Stimulated activated CD4-positive, alpha-beta T cell treated with anti-CD3 and anti-CD28 coated beads, TNF-alpha, amount 100 ng/mL, for 1 hour (primary cell): ENCODE measurements at places on chromosomes 11 and 22.

DNA sequence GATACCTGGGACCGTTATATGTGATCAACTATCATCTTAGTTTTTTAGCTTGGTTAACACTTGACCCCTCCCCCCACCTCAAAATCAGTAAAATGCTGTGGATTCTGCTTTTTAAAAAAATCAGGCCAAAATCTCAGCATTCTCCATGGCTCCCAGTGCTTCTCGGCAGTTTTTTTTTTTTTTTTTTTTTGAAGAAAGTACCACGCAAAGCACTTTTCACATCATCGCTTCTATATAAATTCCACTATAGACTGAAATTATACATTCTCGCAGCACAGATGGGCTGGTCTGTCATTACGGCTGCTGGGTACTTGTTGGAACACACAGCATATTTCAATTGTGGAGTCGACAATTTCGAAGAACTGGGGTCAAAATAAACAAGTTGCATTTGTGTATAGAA lies 67.7 kb upstream of the PPARA start:
- no peak for DNase-seq

GRCh38 chr11:12704049-12704448 lies 29.8 kb downstream of the TEAD1 start:
- no peak for DNase-seq

DNA sequence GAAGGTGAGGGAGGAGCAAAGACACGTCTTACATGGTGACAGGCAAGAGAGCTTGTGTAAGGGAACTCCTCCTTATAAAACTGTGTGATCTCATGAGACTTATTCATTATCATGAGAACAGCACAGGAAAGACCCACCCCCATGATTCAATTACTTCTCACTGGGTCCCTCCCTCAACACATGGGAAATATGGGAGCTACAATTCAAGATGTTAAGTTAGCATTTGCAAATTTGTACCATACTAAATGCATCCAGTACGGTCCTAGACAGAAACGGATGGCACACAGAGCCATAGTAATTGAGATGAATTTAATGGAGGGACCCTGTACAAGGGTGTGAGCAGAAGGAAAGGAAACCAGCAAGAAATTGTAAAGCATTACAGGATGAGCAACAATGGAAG lies 765.8 kb upstream of the API5 start:
- no peak for DNase-seq

DNA sequence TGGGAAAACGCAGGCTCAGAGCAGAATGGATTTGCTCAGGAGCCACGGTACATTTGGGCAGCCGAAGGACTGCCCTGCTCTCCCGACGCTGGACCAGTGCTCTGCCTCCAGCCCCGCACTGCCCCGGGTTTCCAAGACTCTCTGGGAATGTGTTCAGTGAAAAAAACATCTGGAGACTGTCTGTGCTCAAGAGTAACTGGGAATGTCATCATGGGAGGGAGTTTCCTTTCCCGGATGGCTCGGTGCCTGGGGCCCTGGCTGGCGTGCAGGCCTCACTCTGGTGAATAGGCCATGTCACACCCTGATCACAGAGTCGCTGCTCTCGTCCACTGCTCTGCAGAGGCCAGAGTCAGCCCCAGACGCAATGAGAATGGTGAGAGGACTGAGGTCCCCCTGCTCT lies 9.8 kb upstream of the APOL6 start:
- no peak for DNase-seq

DNA sequence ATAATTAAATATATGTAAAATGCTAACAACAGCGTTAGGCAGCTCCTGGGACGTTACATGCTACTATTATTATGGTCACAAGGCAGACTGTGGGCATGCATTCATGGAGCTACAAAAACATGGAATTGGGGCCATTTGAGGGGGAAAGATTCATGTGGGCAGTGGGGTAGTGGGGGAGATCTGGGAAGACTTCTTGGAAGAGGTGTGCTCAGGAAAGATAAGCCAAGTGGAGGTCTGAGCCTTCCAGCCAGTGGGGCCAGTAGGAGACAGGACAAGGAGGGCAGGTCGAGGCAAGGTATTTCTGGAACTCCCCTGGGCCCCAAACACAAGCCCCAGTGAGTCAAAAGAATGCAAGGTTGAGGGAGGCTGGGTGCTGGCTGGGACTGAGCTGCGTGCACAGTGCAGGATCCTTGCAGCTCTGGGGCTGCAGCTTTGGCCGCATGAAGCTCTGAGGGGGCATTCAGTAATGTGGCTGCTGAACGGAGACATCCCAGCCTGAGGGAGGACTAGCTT lies 35.4 kb downstream of the CYTH4 start:
- DNase-seq: no peak
